ENCODE measurements at places on chromosomes 11 and 22.

GRCh38 chr11:78784321-78785061 lies 209.8 kb upstream of the NARS2 start:
- DNase-seq = no peak

- DNase-seq = no peak
These were observed 181.9 kb downstream of the MYO18B start for GRCh38 chr22:25923914-25924313.

- no peak for DNase-seq
These were observed 1.8 kb downstream of the TBC1D22A start for GRCh38 chr22:46764140-46764680.

DNA sequence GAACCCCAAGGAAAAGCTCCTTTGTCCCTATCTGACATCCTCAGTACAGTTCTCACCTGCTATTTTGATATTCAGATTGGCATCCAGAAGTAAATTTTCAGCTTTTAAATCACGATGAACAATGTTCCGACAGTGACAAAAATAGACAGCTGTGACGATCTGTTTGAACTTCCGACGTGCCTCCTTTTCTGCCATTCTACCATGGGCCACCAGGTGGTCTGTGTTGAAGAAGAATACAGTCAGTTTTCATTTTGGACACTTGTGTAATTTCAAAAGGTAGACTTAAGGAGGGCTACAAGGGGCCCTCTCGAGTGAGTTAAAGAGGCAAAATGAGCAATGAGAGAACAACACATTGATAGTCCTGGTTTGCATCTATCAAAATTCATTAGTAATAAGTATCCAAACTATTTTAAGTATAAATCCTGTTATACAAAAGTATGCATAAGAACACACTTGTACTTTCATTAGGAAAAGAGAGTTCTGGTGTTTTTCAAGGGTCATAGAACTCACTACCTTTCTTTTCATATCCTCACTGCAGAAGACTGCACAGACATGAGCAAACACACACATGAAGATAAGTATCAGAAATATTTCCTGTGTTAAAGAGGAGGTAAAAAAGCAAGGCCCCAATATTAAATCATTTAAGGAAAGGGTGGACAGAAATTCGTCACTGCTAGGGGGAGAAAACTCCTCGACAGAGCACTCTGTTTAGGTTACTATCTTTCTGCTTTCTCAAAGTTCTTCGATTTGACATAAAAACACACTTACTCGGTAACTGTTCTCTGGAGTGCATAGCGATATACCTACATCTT lies 89.9 kb upstream of the APOA1 start:
- DNase-seq = no peak

GRCh38 chr11:71094296-71095077 lies 157.9 kb downstream of the SHANK2 start:
- no peak for DNase-seq

DNA sequence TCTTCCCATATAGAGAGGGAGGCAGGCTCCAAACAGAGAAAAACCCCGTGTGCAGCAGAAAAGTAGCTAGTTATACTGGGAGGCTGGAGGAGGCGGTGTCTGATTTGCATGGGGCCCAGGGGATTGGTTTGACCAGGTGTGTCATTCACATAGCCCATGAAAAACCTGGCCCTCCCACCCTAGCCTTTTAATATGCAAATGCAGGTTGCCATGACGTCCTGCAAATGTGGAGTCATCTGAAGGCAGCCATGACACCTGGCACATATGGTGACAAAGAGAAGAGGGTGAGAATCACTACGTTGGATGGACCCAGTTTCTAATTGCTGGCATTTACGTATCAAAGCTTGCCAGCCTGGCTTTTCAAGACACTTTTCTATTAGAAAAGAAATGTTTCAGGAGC lies 57.8 kb downstream of the FAM181B start:
- no peak for DNase-seq

- no peak for DNase-seq
These were observed 155.7 kb downstream of the GRIK4 start for GRCh38 chr11:120667281-120667680.

- DNase-seq = no peak
These were observed 122.9 kb upstream of the ARHGAP20 start for GRCh38 chr11:110835106-110835505.

DNA sequence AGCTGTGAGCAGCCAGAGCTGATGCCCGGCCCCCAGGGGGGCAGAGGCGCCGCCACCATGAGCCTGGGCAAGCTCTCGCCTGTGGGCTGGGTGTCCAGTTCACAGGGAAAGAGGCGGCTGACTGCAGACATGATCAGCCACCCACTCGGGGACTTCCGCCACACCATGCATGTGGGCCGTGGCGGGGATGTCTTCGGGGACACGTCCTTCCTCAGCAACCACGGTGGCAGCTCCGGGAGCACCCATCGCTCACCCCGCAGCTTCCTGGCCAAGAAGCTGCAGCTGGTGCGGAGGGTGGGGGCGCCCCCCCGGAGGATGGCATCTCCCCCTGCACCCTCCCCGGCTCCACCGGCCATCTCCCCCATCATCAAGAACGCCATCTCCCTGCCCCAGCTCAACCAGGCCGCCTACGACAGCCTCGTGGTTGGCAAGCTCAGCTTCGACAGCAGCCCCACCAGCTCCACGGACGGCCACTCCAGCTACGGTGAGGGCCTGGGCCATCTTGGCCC lies 6.1 kb downstream of the CDC42EP1 start:
- DNase-seq = no peak

DNA sequence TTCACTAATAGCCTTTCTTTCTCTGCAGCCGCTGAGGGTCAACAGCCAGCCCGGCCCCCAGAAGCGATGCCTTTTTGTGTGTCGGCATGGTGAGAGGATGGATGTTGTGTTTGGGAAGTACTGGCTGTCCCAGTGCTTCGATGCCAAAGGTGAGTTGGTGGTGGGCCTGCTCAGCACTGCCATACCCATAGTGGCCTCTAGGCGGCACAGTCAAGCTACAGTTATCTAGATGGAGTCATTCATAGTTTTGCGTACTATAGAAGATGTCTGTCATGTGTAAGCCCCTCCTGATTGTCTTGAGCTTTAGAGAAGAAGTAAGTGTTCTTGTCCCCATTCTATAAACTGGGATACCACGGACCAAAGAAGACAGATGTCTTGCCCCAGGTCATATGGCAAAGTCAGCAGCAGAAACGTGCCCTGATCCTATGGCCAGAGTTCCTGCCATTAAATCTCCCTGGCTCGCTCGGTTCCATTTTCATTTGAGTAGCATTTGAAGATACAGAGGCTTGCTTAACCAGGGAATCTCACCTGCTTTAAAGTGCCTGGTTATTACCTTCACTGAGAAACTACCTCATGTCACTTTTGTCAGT lies 42.1 kb upstream of the CRTAM start:
- no peak for DNase-seq

DNA sequence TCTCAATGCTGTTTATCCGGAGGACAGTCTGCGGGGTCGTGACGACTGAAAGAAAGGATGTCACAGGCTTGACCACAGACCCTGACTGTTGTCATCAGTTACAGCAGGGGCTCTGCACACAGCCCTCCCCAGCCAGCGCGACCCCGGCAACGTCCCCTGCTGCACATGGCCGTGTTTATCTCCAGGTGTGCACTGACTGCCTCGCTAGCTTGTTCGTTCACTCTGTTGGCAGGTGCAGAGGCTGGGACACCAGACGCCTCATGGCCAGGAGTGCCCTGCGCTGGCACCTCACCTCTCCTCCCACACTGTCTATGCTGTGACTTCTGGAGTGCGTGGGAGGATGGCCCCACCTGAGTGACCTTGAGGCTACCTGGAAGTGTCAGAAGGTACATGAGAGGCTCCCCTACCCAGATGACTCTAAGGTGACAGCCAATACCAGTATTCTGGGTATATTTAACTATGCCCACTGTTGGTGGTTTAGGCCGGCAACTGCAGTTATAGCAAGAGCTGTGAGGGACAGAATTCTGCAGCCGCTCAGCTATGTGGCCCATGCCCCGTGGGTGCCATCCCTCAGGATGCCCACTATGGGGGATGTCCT lies 12.2 kb downstream of the MRPL21 start:
- DNase-seq = no peak

- no peak for DNase-seq
These were observed 8.2 kb upstream of the OR2D2 start for GRCh38 chr11:6900327-6900999.

DNA sequence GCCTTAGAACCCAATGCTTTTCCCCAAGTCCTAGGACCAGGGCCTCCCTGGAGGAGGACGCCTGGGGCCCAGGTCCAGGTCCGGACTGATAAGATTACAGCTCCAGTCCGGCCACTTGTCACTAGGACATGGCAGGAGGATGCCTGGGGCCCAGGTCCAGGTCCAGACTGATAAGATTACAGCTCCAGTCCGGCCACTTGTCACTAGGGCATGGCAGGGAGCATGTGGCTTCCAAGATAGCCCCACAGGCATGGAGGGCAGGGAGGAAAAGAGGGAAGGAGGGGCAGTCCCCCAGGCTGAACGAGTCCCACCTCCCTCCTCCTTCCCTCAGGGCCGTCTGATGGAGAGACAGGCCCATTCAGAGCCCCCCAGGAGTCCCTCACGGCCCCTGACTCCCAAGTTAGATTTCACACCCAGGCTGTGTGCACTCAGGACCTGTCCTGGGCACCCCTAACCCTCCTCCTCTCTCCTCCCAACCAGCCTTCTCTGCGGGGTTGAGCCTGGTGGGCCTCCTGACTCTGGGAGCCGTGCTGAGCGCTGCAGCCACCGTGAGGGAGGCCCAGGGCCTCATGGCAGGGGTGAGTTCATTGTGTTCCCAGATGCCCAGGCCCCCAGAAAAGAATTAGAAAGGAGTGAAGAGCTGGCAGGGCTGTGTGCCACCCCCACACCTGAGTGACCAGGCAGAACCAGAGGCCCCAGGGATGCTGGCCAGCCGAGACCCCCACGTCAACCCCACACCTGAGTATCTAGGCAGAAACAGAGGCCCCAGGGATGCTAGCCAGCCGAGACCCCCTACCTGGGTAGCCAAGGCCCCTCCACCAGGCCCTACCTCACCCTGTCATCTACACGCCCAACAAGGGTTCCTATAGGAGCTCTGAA lies 2.1 kb downstream of the TSPAN32 start:
- DNase-seq = no peak

DNA sequence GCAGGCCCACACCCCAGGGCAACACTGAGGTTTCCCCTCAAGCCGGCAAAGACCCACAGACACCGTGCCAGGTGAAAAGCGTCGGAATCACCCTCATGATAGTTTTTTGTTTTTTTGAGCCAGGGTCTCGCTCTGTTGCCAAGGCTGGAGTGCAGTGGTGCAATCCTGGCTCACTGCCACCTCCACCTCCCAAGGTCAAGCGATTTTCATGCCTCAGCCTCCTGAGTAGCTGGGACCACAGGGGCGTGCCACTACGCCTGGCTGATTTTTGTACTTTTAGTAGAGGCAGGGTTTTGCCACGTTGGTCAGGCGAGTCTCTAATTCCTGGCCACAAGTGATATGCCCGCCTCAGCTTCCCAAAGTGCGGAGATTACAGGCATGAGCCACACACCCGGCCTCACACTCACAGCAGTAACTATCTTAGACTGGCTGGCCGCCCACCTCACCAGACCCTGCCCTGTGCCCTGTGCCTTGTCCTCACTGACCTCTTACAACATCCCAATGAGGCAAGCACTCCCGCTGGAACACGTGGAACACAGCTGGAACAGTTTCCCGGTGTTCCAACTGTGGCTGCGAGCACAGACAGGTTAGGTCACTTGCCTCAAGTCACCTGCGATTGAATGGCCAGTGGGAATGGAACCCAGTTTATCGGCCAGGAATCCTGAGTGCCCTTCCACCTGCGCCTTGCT lies 21.1 kb downstream of the LRRC10B start:
- DNase-seq = no peak

DNA sequence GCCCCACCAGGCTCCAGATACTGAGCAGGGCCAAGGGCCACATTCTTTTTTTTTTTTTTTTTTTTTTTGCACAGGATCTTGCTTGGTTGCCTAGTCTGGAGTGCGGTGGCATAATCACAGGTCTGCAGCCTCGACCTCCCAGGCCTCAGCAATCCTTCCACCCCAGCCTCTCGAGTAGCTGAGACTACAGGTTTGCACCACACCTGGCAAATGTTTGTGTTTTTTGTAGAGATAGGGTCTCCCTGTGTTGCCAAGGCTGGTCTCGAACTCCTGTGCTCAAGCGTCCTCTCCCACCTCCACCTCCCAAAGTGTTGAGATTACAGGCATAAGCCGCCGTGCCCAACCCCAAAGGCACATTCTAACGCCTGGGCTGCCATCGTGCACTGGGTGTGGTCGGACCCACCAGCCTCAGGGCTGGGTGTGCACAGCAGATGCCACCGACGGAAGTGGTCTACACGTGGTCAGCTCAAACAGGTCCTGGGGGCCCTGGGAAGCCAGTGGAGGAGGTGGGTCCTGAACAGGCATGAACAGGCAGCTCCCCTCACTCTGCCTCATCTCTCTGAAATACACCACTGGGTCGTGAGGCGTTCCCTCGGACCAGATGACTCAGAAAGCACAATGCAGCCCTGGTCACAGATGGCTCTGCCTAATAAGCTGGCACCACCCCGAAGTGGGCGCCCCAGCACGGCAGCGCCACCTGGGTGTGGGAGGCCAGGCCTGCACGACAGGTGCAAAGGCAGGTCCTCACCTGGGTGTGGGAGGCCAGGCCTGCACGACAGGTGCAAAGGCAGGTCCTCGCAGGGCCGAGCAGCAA lies 5.1 kb upstream of the B4GALNT4 start:
- DNase-seq = peak; percentile 57

- no peak for DNase-seq
These were observed 125.8 kb upstream of the ARHGAP42 start for GRCh38 chr11:100561323-100561722.

DNA sequence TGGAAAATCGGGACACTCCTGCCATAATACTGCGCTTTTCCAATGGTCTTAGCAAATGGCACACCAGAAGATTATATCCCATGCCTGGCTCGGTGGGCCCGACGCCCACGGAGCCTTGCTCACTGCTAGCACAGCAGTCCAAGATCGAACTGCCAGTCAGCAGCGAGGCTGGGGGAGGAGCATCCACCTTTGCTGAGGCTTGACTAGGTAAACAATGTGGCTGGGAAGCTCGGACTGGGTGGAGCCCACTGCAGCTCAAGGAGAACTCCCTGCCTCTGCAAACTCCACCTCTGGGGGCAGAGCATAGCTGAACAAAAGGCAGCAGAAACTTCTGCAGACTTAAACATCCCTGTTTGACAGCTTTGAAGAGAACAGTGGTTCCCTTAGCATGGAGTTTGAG lies 15.6 kb downstream of the PTH start:
- no peak for DNase-seq

DNA sequence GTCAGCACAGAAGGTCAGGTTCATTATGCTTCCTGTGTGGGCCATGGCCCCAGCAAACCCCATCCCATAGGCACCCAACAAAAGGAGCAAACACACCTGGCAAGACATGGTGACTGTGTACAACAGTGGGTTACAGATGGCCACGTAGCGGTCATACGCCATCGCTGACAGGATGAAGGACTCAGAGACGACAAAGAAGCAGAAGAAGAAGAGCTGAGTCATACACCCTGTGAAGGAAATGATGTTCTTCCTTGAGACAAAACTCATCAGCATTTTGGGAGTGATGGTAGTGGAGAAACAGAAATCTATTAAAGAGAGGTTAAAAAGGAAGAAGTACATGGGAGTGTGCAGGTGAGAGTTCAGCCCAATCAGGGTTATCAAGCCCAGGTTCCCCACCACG lies 309 bp downstream of the OR8B12 start:
- no peak for DNase-seq

GRCh38 chr11:59865031-59865430 lies 1.3 kb downstream of the TCN1 start:
- no peak for DNase-seq

All from NCI-H1694 (cell line).